ENCODE measurements at places on chromosomes 7 and 10.

- no peak for DNase-seq
These were observed 4.3 kb upstream of the GIMAP4 start for GRCh38 chr7:150562919-150563318.

DNA sequence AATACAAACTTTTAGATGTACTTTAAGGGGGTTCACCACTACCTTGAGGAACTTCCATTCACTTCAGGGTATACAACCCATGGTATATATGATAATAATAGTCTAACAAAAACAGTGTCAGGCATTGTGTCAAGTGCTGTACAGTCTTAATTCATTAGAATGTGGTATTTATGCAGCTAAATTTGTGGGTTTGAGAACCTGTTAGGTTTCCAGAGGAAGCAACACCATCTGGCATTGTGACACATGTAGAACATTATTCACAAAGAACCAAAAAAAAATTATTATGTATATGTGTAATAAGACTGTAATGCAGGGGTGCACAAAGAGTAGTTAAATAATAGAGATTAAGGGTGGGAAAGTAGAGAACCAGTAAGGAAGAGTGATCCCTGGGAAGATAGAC, 26.3 kb downstream of the TMEM60 start:
- no peak for DNase-seq

- no peak for DNase-seq
These were observed 164.7 kb downstream of the ACTR3B start for GRCh38 chr7:152924238-152924637.

DNA sequence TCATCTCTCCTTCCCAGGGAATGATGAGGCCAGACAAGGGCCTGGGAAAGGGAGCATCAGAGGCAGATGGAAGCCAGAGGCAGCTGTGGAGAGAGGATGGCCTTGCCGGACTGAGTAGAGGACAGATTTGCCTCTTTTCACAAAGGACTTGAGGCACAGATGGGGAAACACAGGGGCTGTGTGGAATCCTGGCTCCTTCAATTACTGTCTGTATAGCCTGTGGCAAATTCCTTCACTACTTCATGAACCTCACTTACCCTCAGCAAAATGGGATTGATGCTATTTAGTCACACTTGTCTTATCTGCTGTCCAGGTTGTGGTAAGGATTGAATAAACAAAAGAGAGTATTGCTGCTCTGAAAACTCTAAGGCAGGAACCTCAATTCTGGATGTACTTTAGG, 40.3 kb downstream of the SLC25A28 start:
- DNase-seq: no peak

GRCh38 chr7:15626041-15626440, 60.4 kb downstream of the MEOX2 start:
- DNase-seq: no peak

DNA sequence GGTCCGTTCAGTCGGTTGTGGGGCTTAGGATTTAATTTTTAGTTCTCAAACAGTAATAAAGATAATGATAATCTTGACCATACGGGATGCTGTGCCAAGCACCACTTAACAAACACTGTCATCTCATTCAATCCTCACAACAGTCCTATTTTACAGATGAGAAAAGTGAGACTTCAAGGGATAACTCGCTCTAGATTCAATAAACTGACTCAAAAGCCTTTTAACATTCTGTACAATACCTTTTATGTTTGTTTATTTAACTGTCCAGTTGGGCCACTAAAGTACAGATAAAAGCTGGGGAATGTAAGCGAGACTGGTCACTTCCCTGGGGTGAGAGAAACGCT, 437 bp upstream of the CFAP69 start:
- DNase-seq: no peak

DNA sequence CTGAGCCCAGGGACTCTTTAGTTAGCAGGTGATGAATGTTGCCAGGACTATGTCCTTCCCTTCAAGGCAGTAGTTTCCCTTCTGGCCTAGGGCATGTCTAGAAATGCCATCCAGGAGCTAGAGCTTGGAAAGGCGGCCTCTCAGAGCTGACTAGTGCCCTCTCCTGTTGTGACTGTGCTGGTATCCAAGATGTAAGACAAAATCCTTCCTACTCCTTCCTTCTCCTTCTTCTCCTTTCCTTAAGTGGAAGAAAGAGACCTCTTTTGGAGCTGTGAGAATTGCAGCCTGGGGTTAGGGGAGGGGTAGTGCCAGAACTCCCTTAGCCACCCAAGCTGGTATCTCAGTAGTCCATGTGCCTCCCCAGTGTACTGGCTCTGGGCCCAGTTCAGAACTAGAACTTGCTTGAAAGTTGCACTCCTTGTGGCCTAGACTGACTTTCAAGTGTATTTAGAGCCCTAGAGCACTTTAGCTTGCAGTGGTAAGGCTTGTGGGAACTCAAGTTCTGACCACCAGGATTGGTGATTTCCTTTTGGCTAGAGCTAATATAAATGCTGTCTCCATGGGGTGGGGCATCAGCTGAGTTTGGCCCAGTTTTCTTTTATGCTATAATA, 118.8 kb downstream of the NPSR1 start:
- DNase-seq: no peak

DNA sequence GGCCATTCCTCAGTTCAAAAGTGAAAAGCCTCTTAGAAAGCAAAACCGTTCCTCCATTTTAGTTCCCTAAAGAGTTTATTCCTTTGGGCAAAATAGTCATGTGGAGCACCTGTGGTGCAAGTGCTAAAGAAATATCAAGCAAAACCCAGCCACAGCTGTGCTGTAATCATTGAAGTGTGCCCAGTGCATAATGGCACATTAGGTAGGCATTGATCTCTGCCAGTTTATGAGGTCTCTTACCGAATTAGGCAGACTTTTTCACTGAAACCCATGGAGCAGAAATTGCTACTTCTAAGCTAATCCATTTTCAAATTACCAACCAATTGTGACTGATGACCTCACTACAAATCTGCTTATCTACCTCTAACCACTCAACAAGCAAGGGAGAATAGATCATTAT, 97.2 kb upstream of the SEMA3A start:
- no peak for DNase-seq

DNA sequence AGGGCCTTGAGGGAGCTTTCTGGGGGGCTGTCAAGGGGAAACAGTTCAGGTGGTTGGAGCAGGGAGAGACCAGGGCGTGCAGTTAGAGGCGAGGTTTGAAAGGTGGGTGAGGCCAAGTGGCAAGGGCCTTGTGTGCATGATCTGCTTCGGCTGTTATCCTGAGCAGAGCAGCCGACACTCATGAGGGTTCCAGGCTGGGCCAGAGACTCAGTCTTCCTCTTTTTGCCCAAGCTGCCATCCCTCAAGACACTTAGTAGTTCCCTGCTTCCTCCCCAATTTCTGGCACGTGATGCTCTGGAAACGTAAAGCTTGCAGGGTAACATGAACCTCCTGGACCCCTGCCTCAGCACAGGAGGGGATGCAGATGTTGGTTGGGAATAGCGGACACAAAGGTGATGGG, 44.1 kb downstream of the KLRG2 start:
- DNase-seq: no peak

DNA sequence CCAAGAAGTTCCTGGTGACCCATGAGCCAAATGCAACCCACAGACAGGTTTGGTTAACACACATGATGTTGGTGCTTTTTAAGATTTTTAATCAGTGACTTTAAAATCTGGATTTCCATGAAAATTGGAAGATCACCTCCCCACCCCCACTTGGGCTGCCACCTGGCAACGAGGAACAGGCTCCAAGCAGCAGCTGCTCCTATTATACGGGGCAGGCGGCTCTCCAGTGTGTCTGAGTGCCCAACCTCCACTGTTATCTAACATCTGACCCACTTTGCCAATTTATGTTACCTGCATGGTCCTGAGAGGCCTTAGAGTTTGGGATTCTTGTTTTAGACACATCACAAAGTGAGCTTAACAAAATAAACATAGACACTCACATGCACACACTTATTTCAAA, 56.4 kb downstream of the SGMS1 start:
- no peak for DNase-seq

GRCh38 chr7:69434398-69434815, 163.9 kb upstream of the AUTS2 start:
- DNase-seq: peak; percentile 84

DNA sequence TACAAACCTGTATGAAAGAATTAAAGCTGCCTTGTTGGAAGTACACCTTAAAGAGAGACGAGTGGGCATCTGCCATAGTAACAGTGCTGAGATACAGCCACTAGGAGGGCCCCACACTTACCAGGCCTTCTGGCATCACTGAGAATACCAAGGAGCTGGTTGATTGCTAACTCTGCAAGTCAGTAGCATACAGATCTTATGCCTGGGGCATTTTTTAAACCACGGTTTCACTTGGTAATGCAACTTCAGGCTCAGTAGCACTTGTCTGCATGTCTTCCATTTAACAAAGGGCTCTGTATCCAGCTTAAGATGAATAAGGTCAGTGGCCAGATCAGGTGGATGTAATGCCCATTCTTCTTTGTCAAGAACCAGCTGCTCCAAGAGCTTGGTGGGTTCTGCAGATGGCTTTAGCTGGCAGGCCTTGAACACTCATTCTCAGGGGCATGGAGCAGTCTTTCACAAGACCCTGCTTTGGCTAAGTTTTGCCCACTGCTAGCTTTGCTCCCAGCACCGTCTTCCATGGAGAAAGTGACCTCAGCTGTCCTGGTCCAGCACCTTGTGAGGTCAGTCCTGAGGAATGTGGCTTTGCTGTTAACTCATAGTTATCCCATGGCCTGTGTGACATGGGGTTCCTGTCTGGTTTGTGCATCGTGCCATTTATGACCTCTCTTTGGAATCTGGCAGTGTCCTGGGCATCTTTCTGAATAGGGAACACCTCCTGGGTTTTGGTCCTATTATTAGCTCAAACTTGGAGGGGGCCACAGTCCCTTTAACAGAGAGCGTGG, 68.1 kb downstream of the BMPER start:
- DNase-seq: peak; percentile 23

DNA sequence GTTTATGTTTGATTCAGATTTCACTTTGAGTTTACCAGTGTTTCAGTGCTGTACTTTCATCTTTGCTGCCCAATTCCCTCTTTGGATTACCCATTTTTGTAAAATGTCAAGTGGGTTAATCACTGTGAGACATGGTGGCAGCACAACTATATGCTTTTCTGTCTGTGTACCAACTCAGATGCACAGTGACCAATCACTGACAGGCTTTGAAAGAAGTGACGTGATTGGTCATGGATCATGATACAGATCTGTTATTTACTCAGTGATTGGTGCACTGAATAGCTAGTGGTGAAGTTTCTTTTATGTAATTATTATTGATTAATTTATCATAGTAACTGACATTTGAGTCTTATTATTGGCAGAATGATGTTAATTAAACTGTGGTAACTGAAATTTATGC, 126.9 kb downstream of the SDK1 start:
- DNase-seq: no peak

- no peak for DNase-seq
These were observed 952 bp downstream of the SRRM3 start for GRCh38 chr7:76202666-76203030.

GRCh38 chr10:24771943-24772694, 48.4 kb upstream of the ARHGAP21 start:
- no peak for DNase-seq

GRCh38 chr7:69762821-69763352, 164.6 kb downstream of the AUTS2 start:
- no peak for DNase-seq

- DNase-seq: peak; percentile 39
These were observed 627 bp downstream of the DUSP5 start for GRCh38 chr10:110498087-110498981.

DNA sequence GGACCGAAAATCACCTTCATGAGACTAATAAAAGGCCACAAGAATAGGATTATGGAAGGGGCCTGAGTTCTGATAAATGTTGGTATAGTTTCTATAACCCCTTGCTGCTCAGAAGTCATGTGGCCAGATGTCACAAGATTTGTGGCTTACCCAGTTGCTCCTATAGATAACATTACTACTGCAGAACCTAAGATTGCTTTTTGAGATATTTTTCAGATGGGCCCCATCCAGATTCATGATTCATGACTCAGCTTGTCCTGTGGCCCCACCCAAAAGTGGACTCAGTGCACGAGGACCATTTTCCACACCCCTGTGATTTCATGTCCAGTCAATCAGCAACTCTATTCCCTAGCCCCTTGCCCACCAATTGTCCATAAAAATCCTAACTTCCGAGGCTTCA, 209.0 kb downstream of the ACTR3B start:
- DNase-seq: no peak

GRCh38 chr7:150818971-150819370, 18.4 kb downstream of the TMEM176A start:
- peak; percentile 74 for DNase-seq

DNA sequence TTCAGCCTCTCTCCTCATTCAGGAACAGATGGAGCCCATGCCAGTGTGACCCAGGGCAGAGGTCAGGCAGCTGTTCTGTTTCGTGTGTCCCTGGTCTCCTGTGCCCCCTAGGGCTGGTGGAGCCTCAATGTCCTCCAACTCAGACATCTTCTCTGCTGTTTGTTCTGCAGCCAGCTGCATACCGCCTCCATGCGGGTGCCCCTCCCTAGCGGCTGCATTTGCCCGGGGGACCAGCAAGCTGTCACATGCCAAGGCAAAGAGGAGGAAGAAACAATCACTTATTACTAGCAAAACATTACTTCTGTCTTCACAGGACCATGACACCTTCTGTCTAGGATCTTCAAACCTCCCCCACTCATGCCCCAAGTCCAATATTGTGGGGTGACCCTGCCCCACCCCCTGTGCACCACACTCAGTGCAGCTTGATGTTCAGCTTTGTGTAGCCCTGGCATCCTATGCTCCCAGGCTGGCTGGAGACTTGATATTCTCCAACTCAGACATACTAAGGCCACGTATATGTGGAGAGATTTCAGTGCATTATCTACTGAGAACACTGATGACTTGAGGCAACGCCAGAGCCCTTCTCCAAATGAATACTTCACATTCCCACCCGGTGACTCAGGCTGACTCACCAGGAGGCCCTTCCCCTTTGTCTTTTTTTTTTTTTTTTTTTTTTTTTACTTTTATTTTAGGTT, 188.9 kb downstream of the SKIDA1 start:
- DNase-seq: peak; percentile 97

DNA sequence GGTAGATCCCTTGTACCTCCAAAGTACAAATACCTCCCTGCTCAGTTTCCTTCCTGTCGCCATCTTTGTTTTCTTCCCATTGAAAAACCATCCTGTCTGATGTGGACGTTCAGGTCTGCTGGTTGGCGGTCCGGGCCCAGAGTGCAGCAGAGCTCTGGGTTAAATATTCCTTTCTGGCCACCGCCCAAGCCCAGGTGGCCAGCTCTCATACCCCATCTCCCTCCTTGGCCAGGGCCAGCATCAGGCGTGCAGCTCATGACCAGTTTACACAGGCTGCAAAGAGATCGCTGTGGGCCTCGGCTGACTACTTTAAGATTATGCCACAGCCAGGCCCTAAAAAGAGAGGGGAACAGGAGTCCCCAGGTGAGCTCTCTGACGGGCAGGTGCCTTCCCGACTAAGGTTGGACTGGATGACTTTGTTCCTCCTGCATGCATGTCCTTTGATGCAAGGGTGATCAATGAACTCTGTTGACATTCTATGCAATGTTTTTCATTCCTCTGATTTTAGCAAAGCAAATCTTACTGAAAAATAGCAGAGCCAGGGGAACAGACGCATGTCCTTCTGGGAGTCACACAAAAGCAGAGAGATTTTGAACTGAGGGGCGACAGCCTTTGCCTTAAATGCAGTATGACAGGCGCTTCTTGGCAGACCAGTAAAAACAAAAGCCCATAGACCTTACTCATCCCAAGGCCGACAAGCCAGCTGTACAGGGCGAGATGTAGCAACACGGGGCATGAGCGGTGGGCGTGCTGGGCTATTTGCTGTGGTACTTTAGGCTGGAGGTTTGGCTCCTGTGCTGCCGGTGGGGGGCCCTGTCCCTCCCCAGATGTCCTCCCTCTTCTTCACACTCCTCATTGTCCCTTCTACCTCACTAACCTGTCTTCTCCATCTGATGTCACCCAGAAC, 33.3 kb upstream of the SH2B2 start:
- no peak for DNase-seq
